CD8-positive, alpha-beta memory T cell (primary cell): ENCODE measurements at places on chromosomes 7 and 10.

GRCh38 chr7:95630702-95631458, 34.6 kb upstream of the PDK4 start:
- no peak for DNase-seq

- DNase-seq, result no peak
Measured at GRCh38 chr7:74293577-74293908, 4.3 kb downstream of the CLIP2 start.

GRCh38 chr10:32680803-32681557, 235.0 kb downstream of the CCDC7 start:
- DNase-seq, result no peak

- DNase-seq, result no peak
Measured at GRCh38 chr10:117130346-117130745, 7.7 kb downstream of the VAX1 start.

- no peak for DNase-seq
Measured at GRCh38 chr7:37247861-37248260, 200.8 kb downstream of the ELMO1 start.
